T-helper 2 cell (primary cell): ENCODE measurements at places on chromosomes 2 and 18.
A peak's percentile ranks its signal among the peaks of the same experiment; 100 is the strongest.

- DNase-seq: no peak
Measured at GRCh38 chr18:77000527-77000926, 132.1 kb downstream of the MBP start.

DNA sequence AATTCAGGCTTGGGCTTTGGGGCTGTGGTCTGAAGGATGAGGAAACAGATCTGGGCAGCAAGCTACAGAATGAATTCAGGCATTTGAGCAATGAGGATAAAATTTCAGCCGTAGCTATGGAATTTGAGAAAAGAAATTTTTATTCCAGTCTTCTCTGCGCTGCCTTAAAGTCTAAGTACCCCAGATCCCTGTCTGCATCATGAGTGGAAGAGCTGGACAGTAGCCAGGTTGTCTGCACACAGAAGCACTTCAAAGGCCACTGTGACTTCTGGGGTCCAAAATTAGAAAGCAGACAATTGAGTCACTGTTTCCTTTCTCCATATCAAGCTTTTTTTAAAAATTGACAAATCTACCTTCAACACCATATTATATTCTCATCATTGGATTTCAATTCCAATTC, 787.6 kb upstream of the GCFC2 start:
- DNase-seq: no peak

DNA sequence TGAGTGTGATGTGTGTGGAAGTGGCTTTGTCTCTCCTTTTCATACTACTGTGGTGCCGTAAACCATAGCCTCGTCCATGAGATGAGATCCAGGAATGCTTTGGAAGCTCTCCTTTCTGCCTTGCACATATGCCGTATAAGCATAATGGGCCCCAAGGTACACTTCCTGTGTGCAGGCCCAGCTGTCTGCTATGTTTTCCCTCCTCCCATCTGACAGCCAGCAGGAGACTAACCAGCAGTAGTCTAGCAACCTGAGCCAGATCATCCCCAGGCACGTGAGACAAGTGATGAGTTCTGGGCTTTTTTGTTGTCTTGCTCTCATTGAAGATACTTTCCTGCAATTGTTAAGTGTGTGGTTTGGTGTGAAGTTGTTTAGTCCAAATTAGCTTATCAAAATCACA, 555.5 kb upstream of the LRRTM4 start:
- no peak for DNase-seq

DNA sequence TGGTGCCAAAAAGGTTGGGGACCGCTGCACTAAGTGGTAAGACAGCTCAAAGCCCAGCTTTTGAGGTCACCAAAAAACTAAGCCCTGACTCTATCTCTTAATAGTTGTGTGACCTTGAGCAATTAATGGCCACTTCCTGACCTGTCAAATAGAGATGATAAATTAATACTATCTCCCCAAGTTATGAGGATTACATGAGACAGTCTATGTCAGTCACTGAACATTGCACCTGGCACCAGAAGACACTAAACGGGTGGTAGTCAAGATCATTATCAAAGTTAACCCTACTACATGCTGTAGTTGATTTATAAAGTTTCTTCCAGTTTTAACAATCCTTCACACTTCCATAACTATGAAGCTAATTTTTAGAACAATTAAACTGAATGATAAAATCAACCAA, 36.5 kb downstream of the STPG4 start:
- DNase-seq: no peak

GRCh38 chr18:30766053-30766452, 276.5 kb downstream of the DSC3 start:
- DNase-seq: no peak

DNA sequence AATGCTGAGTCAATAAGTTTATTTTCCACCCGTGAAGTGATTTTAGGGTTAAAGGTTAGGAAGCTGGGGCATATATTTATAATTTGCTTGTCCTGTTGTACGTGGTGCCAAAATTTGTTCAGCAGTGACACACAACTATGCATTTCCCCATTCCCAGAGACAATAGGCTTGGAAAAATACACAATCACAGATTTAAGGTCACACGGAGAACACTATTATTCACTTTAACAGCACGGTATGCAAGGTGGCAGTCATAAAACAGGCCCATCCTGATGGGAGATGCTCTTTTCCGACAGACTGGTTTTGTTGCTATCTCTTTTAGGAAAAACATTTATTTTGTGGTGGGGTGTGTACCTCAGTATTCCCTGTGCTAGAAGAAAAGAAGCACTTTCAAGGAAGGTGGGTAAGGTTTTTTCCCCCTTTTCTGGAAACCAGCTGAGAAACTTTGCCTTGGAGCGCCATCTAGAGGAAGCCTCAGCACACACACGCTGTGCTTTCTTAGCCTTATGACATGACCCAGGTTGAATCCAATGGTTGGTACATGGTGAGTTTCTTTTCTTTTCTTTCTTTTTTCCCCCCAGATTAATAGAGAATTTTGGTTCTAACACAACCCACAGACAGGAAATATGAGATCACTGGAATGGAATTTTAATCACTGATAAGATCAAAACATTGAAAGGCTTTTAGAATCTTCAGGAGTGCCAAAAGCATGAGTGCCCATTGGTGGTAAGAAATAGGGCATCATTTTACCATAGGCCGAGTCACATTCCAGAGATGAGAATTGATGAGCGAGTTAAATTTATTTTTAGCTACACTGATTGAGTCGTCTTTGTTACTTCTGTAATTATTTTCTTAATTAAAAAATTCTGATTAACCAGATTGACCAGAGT, 332.1 kb downstream of the AGPS start:
- peak; percentile 6 for DNase-seq

DNA sequence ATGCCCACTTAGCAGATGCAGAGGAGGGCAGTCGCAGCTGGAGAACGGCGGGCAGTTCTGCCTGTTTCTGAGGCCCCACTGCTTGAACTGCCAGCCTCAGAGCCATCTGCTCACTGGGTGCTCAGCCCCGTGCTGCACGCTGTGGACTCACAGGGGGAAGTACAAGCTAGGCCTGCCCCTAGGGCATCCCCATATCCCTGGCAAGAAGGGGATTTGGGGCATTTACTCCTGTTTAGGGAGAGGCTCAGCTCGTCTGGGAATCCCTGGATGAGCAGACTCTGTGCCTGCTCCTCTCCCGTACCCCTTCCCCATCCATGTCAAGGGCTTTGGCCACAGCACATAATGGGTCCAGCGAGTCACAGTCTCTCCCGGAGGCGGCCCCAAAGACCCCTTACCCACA, 169.8 kb upstream of the PKDCC start:
- DNase-seq: no peak

DNA sequence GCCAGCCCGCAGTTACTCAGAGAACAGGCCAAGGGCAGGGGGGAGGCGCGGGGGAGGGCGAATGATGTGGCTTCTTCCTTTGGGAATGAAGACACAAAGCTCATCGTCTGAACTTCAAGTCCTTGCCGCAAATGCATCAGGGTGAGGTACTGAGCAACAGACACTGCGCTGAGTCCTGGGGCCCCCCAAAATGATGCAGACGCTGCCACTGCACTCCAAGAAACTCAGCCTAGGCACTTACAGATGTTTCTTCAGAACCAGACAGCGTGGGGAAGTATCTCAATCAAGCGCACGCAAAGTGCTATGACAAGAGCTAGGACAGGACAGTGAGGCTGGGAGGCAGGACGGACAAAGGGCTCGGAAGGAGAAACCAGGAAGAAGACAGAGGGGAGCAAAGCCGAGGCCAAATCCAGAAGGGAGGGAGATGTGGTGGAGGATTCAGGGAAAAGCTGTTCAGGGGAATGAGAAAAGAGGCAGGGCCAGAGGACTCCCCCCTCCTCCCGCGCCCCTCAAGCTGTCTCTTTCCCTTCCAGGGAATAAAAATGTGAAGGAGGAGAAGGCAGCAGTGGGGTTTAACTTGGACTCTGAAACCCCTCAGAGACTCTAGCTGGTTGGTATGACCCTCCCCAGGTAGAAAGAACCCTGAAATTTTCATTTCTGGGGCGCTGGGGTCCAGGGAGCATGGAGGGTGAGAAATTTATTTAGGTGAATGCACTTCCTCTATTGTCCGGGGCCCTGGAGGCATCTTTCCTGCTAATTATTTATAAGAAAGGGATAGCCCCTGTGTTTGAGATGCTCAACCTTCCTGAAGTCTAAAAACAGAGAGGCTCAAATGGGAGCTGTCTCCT, 34.9 kb downstream of the CIB4 start:
- DNase-seq: no peak

GRCh38 chr2:28095622-28096021, 205.1 kb downstream of the BABAM2 start:
- DNase-seq: no peak

- no peak for DNase-seq
Measured at GRCh38 chr18:36667811-36668210, 161.0 kb downstream of the TPGS2 start.

DNA sequence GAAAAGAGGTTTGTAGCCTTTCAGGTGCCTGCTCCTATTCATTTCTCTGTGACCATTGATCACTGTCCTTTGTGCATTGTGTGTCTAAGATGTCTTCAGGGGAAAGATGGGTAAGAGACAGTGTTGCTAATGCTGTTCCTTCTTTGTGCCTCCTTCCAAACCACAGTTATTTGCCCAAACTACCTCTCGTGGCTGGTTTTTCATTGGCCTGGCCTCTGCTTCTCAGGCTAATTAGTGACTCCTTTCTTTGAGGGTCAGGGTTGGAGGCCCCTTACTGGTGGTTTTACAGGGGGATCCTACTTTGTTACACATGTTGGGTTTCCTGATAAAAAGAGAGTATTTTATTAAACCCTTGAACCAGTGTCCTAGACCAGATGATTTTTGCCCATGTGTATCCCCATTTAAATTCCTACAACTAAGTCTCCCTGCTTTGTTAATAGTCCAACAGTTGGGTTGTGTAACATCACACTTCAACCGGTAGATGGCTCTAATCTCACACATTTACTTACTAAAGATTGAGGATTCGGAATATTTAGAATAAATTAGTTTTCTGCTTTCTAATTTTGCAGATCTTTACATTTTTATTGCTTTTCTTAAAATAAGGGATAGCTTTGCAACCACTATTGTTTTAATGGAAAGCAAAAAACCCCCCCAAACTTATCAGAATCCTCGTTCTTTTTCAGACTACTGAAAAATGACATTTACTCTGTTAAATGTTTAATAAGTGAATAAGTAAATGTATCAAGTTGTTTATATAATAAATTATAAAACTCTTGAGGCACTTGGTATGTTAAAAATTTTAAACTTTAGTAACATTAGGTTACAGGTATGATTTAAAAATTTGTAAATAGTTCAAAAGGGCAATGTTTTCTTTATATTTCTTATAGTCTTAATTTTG, 2.4 kb downstream of the MARS2 start:
- peak; percentile 45 for DNase-seq

GRCh38 chr2:181984060-181984459, 1.6 kb upstream of the PPP1R1C start:
- DNase-seq: no peak

DNA sequence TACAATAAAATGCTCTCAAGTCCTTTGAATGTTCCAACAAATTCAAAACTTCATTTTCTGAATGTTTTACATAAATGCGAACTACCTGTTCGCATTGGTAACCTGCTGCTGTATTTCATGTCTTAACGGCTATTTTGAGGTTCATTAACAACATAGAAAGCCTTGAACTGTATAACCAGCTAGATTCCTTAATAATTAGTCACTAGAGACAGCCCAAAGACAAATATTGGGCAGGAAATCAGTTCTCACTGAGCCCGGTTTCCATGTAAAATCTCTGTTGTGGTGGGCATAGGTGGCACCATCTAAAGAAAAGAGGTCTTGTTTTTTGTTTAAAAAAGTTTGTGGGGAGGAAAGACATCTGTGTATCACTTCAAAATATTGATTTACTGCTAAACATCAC, 29.2 kb downstream of the PDIA6 start:
- no peak for DNase-seq

GRCh38 chr2:227016894-227017293, 147.1 kb downstream of the COL4A4 start:
- no peak for DNase-seq
